ENCODE measurements at places on chromosomes 7 and 10.

DNA sequence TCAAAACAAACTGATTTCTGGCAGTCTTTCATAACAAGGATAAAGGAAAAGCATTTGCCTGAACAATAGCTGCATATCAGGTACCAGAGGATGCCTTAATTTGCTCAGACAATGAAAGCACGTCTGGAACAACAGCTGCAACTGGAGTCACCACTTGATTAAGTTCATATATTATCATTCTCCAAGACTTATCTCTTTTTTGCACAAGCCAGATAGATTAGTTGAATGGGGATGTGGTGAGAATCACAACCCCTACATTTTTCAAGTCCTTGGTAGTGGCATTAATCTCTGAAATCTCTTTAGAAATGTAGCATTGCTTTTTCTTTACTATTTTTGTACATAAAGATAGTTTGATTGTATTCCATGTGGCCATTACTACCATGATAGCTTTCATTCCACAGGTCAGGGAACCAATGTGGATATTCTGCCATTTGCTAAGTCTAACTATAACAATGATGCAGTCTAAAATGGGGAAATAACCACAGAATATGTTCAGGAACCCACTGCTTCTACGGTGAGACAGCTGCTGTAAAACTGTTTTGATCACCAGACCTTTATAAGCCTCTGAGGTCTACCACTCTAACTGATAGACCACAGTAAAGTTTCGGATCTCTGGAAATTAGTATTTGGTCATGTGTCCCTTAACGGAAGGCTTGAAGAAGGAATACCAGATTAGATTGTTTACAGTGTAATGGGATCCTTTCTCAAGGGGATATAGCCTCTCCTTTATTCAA is 1176.2 kb downstream of the DNAJB9 start:
- DNase-seq: no peak

DNA sequence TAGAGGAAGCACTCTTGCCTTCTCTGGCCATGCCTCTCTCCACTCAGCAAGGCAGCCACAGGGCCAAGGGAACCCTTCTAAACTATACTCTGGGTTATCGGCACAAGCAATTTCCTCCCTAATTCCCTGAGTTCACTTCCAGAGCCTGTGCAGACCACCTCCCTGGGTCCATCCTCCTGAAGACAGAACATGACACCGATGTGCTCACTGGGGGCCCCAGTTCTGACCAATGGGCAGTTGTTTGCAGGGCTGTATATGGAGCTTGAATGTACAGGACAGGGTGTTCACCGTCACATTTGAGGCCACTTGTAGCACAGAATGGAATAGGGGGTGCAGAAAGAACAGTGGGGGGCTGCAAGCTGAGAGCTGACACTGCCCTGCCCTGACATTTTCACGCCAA is 77.7 kb downstream of the TFEC start:
- no peak for DNase-seq

DNA sequence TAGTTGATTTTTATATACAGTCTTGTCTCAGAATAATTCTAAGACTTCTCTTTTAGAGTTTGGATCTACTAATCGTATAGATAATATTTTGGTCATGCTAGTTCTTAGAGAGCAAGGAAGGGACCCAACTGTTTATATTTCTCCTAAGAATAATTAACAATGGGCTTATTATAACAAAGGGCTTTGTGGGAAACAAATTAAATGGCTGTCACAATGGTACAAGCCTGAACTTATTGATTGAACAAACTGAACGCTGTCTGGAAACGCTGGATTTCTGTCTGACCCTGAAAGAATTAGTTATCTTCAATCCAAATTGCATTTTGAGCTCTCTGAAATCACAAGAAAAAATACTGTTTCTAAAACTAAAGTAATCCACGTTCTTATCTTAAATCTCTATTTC is 56.8 kb downstream of the CSTF2T start:
- no peak for DNase-seq

DNA sequence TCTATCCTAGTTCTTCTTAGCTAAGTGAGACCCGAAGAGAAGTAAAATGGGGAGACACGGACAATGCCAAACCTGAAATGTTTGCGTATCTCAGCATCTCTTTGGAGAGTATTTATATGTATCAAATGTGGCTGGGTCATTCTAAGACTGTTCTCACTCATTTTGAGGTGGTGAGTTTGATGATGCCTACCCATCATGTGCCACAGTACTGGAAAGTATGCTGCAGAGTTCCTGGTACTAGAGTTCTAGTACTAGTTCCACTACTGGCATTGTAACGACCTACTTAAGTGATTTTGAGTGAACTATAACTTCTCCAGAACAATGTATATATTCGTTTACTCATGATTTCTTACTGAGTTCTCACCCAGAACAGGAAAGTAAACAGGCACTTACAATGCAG is 41.9 kb downstream of the ARMC3 start:
- no peak for DNase-seq
